ENCODE measurements at places on chromosomes 11 and 22. TPM values are rescaled to one million over a fixed set of nuclear protein-coding genes. Genes with fewer than 3 reads are reported as not detected.

The ZNF70 gene
- 1.9 TPM for total RNA-seq

The OR2AT4 gene
- total RNA-seq = not detected

The OR8D4 gene
- total RNA-seq = not detected

The CCDC73 gene
- total RNA-seq = not detected

The PRG3 gene
- total RNA-seq = not detected
